ENCODE measurements at places on chromosomes 2 and 18.

DNA sequence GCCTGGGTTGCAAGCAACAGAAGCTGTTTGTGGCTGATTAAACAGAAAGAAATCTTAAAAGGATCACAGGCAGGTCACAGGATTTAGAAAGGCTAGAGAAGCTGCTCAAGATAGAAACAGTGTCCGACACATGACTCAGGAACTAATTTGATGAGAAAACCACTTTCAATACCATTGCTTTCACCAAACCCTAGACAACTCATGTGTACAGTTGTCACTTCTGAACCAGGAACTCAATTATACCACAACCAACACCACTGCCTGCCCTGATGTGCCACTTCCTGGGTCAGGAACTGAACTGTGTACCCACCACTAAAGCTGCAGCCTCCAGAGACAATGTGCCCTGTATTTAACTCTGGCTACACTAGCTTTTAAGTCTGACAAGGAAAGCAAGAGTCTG is 56.0 kb downstream of the TMEM247 start:
- DNase-seq, result no peak

DNA sequence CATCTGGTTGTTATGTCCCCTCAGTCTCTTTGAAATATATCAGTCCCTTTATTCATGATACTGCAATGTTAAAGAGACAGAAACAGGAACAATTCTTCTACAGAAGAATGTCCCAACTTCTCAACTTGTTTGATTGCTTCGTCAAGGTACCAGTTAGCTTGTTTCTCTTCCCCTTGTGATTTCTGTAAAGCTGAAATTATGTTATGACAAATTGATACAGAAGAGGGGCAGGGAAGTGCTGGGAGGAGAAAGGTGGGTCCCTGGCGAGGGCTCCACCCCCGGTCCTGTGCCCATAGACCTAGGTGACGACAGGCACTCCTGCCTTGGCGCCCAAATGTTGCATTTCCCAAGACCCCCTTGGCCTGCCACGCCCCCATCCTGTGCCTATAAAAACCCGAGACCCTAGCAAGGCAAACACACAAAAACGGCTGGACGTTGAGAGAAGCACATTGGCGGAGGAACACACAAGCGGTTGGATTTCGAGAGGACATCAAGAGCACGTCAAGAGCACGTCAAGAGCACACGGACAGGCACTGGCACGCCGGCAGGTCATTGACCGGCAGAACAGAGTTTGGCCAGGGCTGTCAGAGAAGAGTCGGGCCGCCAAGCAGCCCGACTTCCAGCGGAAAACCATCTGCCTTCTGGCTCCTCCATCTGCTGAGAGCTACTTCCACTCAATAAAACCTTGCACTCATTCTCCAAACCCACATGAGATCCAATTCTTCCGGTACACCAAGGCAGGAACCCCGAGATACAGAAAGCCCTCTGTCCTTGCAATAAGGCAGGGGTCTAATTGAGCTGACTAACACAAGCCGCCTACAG is 11.5 kb upstream of the RTN4 start:
- no peak for DNase-seq

DNA sequence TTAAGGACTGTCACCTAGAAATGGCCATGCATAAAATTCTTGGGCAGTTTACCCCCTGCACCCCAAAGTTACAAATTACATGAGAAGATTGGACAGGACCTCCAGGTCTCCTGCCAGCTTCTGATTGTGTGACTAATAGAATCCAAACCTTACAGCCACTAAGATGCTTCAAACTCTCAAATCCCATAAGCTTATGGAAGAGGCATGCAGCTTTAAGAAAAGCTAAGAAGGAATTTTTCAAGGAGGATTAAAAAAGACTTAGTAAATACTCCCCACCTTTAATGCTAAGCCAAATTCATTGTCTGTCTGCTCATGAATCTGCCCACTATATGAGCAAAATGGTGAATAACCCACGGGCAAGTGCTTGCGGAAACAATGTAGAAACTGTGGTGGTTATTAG is 86.3 kb downstream of the MAIP1 start:
- DNase-seq, result no peak

DNA sequence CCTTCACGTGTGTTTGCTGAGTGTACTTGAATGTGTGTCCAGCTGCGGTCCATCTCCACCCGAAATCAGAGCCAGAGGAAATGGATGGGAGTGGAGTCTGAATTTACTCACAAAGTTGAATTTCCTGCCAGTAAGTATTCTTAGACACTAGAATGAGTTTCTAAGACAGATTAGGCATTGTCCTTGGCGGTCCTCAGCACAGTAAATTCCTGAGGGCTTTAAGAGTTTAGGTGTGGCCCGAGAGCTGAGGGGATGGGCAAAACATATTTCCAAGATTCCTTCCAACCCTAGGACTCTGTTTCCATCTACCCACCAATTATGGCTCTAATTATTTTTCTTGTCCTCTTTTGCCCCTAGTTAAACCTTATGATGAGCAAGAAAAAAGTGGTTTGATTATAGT is 90.3 kb upstream of the PHLPP1 start:
- DNase-seq, result no peak

DNA sequence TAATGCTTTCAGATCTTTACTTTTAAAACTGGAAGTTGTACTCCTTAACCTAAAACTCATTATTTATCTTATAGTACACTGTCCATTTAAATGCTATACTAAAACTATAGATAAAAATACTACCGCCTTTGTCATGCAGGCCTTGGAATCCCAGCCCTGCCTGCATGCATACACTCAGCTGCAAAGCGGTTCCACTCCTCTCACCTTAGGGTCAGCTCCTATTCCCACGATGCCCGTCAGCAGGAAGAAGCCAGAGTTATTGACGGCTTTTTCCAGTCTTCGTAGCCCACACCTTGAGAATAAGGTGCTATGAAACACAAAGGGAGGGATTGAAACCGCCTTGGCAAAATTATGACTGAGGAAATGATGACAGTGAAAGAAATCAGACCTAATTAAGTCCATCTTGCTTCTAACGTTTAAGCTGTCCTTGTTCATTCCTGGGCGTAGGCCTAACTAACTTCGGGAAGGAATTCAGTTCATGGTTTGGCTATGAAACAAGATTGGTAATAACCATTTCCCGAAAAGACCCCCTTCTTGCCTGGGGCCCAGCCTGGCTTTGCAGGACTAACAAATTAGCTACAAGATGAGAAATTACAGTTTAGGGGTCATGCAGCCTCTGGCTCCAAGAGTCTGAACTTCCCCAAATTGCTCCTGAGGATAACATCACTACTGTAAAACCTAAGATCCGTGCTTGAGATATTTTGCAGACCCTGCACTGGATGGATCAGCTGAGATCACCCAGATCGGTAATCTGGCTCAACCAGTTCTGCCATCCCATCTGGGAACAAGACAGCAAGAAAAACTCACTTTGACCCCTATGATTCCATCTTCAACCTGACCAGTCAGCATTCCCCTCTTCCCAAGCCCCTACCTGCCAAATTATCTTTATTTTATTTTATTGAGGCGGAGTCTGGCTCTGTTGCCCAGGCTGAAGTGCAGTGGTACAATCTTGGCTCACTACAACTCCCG is 17.1 kb downstream of the EPB41L5 start:
- no peak for DNase-seq

GRCh38 chr2:636641-637405 is 40.4 kb downstream of the TMEM18 start:
- peak; percentile 63 for DNase-seq

GRCh38 chr2:207119048-207119447 is 46.7 kb downstream of the KLF7 start:
- no peak for DNase-seq

DNA sequence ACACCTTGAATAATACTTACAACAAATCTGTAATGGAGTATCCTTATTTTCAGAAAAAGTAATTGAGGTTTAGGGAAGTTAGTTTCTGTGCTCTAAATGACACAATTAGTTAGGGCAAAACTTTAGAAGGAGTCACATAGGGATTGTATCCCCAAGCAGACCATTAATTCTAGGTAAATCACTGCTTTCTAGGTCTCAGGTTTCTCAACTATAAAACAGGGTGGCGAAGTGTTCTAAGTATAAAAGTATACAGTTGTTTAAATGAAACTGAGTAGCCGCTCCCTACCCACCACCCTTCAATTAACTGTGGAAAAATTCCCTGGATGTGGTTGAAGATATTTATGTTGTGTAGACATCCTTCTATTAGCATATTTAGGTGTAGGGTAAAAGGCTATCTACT is 19.9 kb upstream of the TMEM178A start:
- no peak for DNase-seq

- no peak for DNase-seq
These were observed 23.5 kb upstream of the MFF start for GRCh38 chr2:227301523-227301922.

DNA sequence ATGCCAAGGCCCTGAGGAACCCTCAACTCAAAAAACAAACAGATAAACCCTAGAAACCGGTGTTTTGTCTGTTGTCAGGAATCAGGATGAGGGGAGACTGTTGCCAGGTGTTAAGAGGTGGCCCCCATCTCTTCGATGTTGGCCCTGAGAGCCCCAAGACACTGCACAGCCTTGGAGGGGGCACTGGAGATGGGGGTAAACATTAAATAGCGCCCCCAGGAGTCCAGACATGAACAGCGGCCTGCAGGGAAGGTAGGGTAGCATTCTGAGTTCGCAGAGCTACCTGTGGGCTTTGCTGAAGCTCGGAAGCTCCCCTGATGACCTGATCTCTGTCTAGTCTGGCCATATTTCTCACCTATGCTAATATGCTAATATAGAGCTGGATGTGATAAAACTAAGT is 97.6 kb upstream of the SMAD2 start:
- no peak for DNase-seq

GRCh38 chr2:221372159-221372884 is 199.8 kb downstream of the EPHA4 start:
- DNase-seq, result no peak

GRCh38 chr18:74225193-74225840 is 66.4 kb downstream of the CYB5A start:
- no peak for DNase-seq

DNA sequence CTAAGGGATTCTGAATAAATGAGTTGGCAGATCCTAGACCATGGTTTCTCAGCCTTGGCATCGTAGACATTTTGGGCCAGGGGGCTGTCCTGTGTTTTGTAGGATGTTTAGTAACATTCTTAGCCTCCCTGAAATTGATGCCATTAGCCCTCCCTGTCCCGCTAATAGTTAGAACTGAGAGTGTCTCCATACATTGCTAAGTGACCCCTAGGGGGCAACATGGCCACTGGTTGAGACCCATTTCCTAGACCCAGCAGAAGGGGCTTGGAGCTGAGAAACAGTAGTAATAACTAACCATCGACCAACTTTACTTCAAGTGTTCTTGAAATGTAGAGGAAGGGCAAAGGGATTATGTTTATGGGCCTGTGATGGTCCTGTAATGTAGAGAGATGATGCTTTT is 40.8 kb downstream of the KCMF1 start:
- no peak for DNase-seq

DNA sequence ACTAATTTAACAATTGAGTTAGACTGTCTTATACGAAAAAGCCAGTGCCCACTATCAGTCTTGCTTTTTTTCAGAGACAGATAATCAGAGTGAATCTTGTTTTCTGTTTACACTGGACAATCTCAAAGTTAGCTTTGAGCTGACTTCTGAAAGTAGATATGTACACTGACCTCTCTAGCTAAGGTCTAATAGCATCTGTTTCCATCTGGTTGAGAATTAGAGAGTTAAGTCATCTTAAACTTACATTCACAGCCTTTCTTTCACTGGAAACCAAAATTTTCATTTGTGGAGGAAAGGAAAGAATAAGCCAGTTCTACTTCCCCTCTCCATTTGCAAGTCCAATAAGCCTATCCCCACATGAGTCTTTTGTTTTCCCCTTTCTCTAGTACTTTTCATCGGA is 89.3 kb downstream of the VRK2 start:
- DNase-seq, result no peak

All from activated naive CD8-positive, alpha-beta T cell treated with anti-CD3 and anti-CD28 coated beads, Interleukin-2, amount 50 U/mL, for 24 hours (primary cell).